ENCODE measurements at places on chromosomes 7 and 10. TPM values are rescaled to one million over a fixed set of nuclear protein-coding genes. Genes with fewer than 3 reads are reported as not detected.

The OPN1SW gene
- total RNA-seq, result not detected

The FFAR4 gene
- 2.7 TPM for total RNA-seq

The WDR86 gene
- total RNA-seq, result 6.0 TPM

The NKX1-2 gene
- 0.53 TPM for total RNA-seq

The PRF1 gene
- 0.53 TPM for total RNA-seq

The RSPH10B gene
- total RNA-seq, result 1.7 TPM
